Choroid plexus epithelial cell (primary cell): ENCODE measurements at places on chromosomes 6 and 20.

GRCh38 chr20:8388141-8388540 lies 256.1 kb downstream of the PLCB1 start:
- peak; percentile 28 for DNase-seq

- peak; percentile 18 for DNase-seq
Observed at GRCh38 chr20:60921022-60921622, 330.9 kb upstream of the CDH4 start.

GRCh38 chr20:2690213-2690612 lies 2.4 kb upstream of the EBF4 start:
- DNase-seq: no peak

DNA sequence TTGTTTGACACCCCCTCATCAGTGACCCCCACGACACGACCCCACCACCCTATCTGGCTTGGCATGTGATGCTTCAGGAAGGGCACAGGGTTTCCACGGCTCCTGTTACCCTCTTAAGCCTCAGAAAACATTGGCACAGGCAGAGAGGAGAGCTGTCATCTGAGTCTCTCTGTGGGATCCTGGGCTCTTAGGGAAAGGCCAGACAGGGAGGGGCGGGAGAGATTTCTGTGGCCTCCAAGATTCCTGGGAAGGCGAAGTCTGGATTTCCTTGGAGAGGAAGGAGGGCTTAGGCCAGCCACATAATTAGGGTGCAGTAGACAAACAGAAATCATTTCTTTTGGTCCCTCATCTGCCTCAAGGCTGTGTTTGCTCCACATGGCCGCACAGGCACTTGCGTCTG lies 191.6 kb upstream of the SNX9 start:
- no peak for DNase-seq

GRCh38 chr20:14986656-14987055 lies 649.2 kb upstream of the FLRT3 start:
- no peak for DNase-seq

DNA sequence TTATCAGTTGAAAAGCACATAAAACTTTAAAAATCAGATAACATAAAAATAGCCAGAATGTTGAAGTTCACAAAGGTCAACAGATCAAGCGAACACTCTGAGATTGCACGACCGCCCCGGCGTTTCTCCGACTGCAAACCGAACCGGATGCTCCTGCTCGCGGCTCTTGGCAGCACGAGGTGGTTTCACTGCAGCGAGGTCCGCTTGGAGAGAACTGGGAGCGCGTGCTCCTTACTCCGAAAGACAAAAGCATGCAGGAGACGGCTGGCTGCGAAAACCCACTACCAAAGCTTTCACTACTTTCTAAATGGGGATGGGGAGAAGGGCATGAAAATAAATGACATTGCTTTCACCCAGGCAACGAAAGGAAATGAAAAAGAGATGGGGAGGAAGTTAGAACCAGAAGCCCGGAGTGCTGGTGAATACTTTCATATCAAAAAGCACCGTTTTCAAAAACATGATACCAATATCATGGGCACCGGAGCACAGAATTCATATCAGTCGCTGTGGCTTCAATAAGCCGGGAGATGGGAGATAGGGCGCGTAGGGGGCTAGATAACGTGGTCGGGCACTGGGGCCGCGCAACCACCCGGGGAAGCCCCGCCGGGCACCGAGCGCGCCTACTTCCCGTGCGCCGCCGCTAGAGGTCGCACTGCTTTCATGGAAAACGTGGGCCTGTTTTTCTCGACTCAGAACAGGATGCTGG lies 8.3 kb upstream of the ANKRD60 start:
- peak; percentile 74 for DNase-seq

DNA sequence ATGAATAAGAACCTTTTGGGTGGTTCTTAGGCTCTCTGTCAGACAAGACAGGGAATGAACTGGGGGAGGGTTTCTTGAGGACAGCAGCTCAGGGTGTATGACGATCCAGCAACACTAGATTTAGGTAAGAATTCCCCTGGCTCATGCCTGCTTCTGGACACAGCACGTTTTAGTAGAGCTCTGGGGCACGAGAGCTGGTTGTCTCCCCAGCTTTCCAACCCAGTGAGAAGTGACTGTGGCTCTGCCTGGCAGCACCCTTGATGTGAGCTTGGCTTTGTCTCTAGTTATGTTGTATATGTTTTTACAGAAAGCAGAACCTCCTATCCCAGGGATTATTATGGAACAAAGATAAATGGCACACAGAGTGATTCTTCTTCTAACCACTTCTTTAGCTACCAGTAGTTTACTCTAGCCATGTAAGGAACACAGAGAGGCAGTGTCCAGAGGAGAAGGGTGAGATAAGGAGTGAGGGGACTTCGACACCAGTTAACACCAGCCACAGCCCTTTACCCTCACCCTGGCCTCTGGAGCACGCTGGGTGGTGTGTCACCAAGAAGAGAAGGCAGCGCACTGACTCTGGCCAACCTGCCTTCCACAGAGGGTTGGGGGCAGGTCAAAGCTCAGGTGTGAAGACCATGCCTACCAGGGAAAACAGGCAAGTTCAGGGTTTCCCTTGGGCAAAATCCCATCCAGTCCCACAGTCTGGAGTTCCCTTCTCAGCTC lies 3.9 kb downstream of the APOBEC2 start:
- no peak for DNase-seq

GRCh38 chr20:53036992-53037391 lies 64.8 kb downstream of the TSHZ2 start:
- DNase-seq: no peak

- peak; percentile 9 for DNase-seq
Observed at GRCh38 chr6:43669922-43670622, 17.5 kb downstream of the MRPS18A start.

GRCh38 chr20:8800089-8800488 lies 268.8 kb upstream of the PLCB4 start:
- DNase-seq: no peak

DNA sequence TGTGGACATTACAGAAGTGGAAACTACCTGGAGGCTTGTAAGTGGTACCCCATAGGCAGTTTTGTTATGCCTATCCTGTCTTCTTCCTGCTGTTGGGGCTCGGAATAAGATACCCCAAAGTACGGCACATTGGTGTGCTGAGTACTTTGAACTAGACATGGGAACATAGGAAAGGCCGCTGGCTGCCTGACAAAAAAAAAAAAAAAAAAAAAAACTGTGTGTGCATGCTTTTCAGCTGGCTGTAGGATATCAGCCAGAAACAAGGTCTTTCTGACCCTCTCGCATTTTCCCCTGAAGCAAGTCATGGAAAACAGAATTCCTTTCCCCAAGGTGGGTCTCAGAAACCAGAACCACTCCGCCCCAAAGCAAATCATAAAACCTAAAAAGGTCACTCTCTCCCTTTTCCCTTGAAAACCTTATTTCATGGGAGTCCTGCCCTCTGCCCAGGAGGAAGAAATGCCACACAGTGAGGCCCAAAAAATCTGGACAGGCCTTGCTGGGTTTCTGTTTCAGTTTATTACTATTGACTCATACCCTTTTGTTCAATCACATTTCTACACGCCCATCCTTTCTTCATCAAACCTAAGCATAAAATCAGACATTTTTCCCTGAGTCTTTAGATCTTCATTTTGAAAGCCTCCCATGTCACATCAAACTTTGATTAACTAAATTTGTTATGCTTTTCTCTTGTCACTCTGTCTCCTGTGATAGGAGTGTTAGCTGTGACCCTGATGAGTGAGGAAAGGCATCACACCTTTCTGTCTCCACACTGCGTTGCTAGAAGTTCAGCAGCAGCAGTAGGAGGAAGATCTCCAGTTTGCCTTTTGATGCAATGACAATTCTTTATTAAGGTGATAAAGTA lies 17.2 kb downstream of the SLC2A12 start:
- no peak for DNase-seq

DNA sequence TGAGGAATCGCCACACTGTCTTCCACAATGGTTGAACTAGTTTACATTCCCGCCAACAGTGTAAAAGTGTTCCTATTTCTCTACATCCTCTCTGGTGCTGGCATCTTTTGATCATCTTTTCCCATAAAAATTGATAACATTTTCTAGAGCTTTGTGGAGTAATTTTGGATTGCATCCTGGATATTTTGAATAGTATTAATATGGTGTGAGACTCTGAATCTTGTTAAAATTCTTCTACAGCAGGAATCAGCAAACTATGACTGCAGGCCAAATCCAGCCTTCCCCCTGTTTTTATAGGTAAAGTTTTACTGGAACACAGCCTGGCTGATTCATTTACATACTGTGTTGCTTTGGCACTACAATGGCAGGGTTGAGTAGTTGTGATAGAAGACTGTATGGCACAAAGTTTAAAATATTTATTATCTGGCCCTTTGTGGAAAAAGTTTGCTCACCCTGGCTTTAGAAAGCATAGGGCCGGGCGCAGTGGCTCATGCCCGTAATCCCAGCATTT lies 15.0 kb upstream of the RNF8 start:
- no peak for DNase-seq

GRCh38 chr20:14553774-14554534 lies 216.5 kb upstream of the FLRT3 start:
- DNase-seq: peak; percentile 21

GRCh38 chr20:36248836-36249235 lies 12.6 kb downstream of the AAR2 start:
- DNase-seq: no peak

DNA sequence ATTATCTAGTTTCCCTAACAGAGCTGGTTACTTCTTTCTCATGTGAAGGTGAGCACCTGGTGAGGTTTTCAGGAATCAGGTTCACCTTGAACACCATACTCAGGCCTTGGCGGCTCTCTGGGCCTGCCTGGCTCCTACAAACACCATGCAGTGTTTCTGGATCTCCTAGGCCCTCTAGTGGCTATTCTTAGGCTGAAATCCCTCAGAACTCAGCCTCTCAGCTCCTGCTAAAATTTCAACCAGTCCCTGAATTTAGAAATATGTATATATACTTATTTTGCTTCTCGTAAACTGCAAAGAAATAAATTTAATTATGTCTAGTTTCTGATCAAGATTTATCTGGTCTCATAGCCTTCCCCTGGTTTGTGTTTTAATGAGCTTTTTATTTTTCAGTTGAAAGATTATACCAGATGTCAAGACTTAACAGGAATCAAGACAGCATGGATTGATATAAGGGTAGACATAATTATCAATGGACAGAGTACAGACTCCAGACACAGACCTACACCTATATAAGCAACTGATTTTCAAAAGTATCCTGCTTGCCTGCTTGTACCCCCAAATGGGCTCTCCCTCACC lies 55.9 kb downstream of the ANKEF1 start:
- peak; percentile 82 for DNase-seq

GRCh38 chr6:160273196-160273595 lies 14.6 kb upstream of the SLC22A2 start:
- no peak for DNase-seq

DNA sequence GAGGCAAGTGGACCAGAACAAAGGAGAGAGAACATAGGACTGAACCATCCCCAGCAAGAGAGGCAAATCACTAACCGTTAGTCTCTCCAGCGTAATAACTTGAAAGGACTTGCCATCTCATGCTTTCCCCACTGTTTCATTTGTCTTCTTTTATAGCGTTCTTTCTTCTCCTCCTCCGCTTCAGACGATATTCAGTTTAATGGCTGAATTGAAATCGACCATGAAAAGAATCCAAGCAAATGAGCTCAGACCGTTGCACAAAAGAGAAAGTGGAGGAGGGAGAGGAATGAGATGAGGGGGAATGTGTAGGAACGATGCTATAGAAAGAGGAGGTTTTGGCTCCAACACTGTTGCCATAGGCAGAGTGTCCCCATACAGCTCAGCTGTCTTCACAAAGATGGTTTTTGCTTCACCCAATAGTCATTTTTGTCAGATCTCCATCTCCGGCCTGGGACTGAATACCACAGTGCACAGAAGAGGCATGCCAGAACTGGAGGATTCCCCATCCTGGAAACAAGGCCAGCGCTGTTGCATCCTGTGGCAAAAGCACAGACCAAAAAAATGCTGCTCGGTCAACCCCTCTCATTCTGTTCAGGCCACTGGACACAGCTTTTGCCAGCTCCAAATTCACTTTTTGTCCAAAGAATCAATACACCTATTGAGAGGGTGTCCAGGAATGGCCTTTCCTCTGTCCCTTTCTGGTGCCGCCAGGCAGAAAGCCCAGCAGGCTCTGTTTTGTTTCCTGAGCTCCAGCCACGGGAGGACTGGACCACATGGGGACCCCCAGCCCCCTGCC lies 176.1 kb downstream of the ID4 start:
- no peak for DNase-seq

DNA sequence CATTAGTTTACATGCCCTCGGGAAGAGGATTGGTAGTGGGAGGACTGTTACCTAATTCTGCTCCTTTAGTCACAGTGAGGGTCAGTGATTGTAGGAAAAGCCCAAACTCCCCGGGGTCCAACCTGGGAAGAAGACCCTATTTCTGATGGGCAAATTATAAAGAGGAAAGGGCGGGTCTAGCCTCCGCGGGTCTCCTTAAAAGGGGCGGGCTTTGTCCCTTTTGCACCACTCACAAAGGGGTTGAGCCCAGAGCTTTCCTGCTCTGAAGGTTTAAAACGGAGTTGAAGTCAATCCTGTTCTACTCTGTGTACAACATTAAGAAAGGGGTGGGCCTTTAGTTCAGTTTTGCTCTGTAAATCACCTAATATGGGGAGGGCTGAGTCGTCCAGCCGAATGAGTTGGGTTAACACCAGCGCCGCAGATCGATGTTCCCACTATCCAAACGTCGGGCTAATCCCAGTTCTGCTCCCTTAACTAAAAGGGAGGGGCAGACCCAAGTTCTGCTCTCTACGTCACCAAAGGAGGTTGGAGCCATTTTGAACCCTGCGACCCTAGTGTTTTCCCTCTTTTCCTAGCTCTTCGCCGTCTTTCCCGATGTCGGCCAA lies 920 bp upstream of the RNF5 start:
- no peak for DNase-seq

GRCh38 chr6:33314515-33314942 lies 651 bp upstream of the TAPBP start:
- DNase-seq: peak; percentile 85

- DNase-seq: no peak
Observed at GRCh38 chr20:57934007-57934805, 224.4 kb upstream of the PMEPA1 start.

DNA sequence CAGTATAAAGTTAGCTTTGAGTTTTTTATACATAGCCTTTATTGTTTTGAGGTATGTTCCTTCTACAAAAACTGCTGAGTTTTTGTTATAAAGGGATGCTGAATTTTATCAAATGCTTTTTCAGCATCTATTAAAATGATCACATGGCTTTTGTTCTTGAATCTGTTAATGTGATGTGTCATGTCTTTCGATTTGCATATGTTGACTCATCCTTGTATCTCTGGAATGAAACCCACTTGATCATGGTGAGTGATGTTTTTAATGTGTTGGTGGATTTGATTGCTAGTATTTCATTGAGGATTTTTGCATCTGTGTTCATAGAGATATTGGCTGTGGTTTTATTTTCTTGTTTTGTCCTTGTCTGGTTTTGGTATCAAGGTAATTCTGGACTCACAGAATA lies 24.7 kb upstream of the BLCAP start:
- DNase-seq: peak; percentile 50

DNA sequence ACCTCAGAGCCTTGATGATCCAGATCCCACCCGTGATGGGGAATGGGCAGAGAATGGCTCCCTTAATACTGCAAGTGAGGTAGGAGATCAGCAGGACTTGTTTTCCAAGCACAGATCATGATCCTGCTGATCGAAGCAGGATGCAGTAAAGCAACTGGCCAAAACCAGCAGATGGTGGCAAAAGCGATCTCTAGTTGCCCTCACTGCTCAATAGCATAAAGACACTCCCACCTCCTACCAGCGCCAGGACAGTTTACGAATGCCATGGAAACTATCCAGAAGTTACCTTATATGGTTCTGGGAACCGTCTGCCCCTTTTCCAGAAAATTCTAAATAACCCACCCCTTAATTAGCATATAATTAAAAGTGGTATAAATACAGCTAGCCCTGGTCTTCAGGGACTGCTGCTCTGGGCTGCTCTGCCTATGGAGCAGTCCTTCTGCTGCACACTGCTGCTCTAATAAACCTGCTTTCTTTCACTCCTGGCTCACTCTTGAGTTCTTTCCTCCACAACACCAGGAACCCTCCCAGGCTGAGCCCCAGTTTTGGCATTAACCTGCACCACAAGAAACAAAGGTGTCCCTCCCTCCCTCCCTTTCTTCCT lies 415.8 kb downstream of the PREX1 start:
- no peak for DNase-seq
